ENCODE measurements at places on chromosomes 7 and 10.

DNA sequence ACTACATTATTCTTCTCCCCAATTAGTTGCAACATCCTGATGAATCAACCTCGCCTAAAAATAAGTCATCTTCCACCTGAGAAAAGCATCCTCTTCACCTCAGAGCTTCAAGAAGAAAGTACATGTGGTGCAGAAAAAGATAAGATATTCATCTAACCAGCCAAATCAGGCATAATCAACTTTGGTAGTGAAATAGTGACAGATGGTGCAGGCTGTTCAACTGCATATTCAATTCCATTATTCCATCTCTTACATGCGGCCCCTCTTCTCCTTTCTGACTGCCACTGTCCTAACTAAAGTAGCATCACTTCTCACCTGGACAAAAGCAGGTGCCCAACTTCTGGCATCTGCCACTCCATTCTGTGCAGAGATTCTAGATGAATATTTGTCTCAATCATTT is 148.4 kb upstream of the STEAP1 start:
- DNase-seq: no peak

GRCh38 chr10:110475722-110476515 is 21.8 kb upstream of the DUSP5 start:
- no peak for DNase-seq

DNA sequence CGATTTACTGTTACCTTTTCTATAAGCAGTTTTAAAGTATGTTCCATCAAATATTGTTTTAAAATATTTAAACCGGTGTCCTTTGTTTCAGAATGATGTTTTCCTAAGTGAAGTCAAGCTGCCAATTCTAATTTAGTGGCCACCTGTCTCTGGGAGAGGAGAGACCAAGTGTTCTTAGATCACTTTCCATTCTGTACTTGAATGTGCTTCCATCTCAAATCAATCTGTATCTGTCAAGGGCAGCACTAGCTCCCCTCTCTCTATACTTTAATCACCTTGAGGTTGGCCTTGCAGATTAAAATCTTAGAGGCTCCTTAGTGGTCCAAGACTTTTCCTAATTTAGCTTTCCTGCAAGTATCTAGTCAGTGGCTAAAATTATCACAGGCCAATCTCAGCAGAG is 49.6 kb downstream of the LGI1 start:
- no peak for DNase-seq

- DNase-seq: peak; percentile 91
These were observed 78.7 kb upstream of the MKLN1 start for GRCh38 chr7:131249003-131249402.

DNA sequence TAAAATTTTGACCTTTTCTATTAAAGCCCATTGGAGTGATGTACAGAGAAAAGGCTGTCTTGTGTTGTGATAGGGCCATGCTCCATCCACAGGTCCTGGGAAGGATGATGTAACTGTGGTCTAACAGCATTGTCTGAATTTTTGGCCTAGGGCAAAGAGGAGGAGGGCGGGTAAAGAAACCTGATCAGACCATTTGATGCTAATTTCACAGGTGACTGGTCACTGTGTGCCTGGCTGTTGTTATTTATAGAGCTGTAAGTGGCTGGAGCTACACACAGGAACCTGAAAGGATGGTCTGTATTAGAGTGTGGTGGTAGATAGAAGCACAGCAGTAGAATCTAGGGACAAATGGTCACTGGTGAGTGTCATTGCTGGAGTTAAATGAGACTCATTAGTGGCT is 182.1 kb downstream of the AUTS2 start:
- DNase-seq: no peak

DNA sequence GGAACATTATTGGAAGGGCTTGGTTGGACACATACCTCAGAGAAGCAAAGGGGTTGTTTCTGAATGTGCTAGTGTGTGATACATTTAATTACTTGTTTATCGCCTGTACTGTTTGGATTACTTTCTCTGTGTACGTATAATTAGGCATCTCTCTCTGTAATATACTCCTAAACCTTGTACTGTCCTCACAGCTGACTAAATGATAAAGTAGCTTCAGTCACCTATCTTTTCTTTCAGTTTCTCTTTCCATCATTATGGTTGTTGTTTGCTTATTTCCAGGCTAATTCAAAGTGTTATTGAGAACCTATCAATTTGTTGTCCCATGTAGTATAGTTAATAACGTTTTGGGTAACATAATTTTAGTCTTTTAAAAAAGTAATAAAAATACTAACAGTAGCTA is 34.0 kb downstream of the MXI1 start:
- no peak for DNase-seq

DNA sequence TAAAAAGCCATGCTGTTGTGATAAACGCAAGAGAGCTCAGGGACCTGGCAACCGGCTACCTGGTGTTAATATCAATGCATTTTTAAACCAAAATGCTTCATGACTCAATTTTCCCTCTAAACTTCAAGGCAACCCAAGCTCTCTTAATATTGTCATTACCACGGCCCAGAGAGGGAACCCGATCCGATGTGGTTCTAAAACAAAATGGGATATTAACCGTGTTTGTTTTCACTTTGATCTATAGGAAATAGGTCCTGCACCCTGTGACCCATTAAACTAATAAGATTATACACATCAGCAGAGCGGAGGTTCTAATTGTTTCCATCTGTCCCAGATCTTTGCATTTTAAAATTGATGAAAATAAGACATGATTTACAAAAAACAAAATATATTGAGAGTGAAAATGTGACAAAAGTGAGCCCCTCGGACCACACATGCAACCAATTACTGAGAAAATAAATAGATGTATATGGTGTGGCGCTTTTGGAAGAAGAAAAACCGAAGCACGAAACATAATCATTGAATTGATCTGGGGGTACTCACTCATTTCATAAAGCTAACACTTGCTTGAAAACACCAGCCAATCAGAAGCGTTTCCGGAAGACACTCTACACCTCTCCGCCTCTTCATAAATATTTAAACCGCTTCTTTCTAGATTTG is 290.3 kb upstream of the NFE2L3 start:
- DNase-seq: no peak

DNA sequence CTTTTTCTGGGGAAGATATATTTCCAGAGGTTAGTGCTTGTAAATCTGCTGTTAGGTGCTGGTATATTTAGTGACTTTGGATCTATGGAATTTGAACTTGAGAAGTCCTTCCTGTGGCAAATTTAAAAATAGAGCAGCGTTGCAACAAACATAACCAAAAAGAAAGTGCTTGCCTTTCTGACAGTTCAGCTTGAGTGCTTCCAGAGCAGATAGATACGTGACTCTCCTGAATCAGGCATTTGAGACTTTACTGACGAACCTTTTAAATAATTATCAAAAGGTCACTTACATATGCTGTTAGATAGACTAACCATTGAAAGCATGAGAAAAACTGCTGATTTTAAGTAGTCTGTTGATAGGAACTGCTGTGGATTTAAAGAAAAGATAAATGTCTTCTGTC is 387.5 kb upstream of the LRRTM3 start:
- no peak for DNase-seq

DNA sequence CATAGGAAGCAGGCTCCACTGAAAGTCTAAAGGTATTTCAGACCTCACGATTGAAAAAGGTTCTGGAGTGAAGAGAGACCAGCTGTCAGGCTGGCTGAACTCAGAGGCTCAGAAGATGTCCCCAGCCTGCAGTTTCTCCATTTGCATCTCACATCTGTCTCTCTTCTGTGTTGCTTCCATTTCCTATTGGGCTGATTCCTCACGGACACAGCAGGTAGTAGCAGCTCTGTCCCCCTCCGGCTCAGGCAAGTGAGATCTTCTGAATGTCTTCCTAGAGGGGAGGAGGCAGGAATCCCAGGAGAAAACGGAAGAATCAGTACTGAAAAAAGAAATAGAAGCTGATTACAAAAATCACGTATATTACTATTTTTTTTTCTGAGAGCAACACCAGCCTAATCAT is 274.1 kb upstream of the COBL start:
- DNase-seq: no peak

DNA sequence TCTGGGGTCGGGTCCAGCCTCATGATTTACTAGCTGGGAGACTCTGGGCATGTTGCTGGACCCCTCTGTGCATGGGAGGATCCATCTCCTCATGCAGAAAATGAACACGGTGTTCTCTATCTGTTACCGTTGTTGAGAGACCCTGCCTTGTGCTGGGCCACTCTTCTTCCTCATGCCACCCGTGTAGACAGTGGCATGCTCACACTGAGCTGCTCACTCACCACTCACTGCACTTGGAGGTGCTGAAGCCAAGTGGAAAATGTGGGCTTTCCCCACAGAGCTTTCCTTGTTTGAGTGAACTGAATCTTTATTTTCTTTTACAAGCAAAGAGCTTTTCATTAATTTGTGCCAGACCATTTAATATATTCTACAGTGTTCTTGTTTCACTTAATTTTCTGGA is 77.5 kb upstream of the GDF10 start:
- DNase-seq: no peak

DNA sequence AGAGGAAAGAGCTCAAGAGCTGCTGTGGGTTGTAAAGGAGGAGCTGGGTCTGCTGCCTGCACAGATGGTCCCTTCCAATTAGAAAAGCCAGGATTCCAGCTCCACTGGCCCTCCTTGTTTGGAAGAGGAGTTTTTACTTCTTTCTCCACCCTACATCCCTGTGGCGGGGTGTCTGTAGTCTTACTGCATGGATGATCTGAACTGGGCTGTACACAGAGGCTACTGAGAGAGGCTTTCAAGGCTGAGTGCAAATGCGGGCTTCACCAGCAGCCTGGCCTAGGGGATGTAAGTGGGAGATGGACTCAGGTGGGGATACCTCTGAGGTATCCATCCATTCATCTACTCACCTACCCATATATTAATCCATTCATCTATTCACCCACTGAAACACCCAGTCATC is 7.1 kb upstream of the CXCL12 start:
- no peak for DNase-seq

GRCh38 chr7:75762350-75762917 is 9.6 kb downstream of the CCL26 start:
- peak; percentile 61 for DNase-seq

DNA sequence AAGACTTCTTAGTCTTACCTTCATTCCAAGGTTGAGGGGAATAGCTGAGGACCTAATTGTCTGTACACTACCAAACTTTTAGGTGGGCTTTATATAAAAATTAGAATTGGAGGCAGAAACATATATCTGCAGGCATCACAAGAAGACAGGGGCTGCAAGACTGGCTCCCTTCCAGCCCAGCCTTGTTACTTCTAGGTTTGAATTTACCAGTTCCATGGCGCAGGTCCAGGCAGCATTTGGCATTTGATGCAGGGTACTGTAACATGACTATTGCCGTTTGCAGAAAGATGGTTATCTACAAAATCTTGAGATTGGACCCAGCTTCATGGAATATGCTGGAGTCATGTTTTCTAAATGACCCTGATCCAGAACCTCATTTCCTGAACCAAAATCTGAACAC is 105.4 kb upstream of the RHOBTB1 start:
- DNase-seq: no peak

GRCh38 chr10:116850058-116850611 is 836 bp downstream of the ENO4 start:
- DNase-seq: no peak

GRCh38 chr10:91820144-91820543 is 21.9 kb downstream of the TNKS2 start:
- peak; percentile 60 for DNase-seq

DNA sequence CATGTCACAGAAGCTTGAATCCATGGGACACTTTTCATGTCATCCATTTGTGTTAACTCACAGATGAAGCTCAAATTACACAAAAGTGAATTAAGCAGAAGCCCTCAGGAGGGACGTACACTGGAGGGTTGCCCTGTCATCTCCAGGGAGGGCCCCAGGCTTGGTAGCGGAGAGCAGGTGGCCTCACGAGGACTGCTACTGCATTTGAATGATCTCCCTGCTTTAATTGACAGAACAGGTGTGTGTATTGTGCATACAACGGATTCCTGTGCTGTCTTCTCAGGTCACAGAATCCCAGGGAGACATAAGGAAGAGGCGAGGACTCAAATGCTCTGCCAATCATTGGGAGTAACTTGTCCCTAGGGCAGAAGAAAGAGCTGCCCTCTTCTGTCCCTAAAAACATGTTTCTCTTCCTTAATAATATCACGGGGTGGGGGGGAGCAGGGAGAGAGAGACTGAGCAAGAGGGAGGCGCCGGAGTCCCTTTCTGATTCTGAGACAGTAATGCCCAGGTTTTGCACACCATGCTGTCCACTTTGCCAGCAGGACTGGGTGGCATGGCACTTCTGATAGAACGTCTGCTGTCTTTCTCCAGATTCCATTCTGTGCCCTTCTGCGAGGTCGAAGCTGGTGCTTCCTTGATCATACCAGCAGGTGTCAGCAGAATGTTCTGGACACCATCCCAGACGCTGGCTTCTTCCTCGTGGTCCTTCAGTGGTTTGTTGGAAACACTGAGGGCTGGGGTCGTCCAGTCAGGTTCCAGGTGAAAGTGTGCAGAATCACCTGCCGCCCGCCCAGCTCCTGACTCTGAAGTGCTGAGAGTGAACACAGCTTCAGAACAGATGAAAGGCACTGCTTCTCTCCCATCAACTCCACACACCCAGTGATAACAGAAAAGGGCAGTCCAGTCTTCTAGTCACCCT is 26.2 kb upstream of the RASGEF1A start:
- peak; percentile 20 for DNase-seq

GRCh38 chr7:44172803-44173424 is 16.3 kb downstream of the GCK start:
- no peak for DNase-seq

DNA sequence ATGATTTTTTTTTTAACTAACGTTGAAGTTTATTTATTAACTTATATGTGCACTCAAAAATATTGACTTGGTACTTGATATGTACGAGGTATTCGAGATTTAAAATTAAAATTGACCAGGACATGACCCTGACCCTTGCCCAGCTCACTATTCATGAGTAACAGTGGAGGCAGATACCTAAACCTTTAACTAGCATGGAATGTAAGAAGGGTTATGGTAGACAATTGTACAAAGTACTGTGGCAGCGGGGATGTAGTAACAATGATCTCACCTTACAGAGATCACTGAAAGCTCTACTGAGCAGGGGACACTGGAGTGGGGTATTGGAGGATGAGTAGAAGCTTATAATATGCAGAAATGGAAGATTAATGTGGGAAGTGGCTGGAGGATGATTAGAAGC is 60.8 kb downstream of the ADRA2A start:
- DNase-seq: no peak

DNA sequence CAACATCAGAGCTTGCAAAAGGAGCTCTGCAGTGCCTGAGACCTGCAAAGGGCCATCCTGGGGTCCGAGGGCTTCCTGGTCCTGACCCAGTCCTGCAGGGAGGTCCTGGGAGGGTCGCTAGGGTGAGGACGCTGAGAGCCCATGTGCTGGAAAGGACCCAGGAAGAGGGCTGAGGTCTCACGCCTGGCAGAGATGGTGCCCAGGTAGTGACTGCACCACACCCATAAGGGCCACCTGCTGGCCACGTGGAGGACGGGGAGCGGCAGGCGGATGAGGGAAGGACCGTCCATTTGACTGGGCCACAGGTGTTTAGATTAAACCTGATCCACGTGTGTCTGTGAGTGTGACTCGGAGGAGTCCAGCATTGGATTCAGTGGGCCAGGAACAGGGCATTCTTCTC is 392.8 kb downstream of the DNAJB6 start:
- no peak for DNase-seq

DNA sequence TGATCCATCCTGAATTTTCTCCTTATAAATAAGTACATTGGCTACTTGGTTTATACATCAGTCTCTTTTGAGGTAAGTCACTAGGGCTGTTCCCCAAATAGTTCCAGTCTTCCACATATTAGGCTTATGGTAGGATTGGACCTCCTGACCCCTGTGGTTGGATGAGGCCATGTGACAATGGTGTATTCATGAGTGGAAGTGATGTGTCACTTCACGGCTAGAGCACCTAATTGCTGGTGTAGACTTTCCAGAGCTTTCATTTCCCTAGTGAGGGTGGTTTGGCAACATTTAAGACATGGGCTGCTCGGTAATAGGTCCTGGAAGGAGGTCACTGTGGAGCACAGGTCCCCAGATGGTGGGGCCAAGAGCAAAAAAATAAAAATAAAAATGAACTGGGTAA is 141.2 kb upstream of the ABCB5 start:
- peak; percentile 40 for DNase-seq
